ENCODE measurements at places on chromosomes 7 and 10.

DNA sequence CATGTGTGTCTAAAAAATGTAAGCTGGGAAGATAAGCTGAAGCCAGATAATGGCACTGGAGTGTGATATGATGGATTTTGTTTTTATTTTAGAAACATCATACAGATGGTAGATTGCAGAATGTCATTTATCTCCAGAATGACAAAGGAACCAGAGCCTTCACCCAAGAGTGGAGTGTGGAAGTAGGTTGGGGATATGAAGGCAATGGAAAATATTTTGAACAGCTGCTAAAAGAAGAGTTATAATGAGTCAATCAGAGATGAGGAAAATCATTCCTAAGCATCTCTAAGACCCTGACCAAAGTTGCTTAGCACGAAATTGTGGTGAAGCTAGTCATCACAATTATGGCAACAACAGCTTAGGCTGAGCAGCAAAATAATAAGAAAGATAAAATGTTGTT, 39.8 kb upstream of the POM121L12 start:
- DNase-seq = no peak

DNA sequence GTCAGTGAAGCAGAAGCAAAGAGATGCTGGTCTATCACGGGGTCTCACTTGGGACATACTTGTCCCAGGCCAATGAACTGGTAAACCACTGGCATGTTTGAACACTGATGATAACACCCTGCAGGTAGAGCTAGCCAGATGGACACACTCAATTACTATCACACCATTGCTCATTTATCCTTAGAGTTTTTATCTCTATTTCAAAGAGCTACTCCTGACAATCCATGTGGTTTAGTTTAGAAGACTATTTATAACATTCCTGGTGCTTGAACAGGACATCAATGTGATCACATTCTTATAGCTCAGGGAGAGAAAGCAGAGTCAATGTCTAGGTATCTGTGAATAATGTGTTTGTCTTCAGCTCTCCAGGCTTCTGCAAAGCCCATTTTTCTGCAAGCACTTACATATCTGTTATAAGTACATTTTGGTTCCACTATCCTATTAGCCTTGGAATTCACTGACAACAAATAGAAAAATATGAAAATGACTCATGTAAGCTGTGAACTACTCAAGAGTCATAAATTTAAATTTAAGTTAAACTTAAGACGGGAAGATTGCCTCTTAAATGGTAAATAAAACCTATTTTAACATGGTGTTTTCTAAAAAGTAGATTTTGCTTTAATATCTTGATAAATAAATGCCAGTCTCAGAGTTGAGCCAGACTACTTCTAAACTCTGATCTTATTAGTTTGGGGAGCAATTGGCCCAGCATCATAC, 106.7 kb upstream of the MBL2 start:
- DNase-seq = no peak

DNA sequence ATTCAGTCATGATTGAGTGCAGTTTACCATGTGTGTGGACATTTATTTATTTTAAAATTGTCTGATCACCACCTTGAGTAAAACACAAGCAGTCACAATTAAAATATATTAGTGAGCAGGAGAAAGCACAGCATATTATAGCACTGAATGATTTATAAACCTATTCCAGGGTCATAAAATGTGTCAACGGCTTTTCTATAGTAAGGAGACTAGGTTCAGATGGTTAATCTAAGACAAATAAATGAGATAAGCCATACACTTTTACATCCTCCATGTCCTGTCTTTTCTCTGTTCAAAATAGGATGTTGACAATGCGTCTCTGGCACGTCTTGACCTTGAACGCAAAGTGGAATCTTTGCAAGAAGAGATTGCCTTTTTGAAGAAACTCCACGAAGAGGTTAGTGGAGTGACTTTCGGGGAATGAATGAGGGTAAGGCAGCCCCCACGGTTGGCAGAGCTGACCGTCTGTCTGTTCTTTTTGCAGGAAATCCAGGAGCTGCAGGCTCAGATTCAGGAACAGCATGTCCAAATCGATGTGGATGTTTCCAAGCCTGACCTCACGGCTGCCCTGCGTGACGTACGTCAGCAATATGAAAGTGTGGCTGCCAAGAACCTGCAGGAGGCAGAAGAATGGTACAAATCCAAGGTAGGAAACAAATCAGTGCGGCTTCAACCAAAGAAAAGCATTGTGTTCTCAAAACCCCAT, 5.4 kb downstream of the VIM start:
- no peak for DNase-seq

DNA sequence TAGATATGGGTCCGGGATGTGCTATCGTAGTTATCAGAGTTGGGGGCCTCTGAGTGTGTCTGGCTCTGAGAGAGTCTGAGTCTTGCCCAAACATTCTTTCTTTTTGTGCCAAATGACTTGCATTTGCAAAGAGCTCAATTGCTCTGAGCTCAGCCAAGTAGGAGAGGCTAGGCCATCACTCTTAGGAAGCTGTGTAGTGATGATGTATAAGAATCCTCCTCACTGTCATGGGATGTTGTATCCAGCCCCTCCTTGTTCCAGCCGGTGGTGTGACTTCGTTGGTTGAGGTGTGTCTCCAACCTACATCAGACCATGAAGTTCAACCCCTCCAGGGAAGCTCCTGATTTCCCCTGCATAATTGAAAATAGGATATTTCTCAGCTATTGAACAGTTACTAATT, 97.5 kb upstream of the NPS start:
- no peak for DNase-seq

DNA sequence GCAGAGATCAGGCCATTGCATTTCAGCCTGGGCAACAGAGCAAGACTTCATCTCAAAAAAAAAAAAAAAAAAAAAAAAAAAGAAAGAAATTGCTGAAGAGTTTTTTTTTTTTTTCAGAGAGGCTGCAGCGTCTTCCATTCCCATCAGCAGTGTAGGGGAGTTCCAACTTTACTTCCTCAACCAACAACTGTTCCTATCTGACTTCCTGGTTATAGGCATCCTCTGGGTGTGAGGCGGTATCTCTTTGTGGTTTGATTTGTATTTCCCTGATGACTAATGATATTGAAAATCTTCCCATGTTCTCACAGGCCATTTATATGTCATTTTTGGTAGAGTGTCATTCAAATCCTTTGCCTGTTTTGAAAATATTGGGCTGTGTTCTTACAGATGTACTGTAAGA, 40.2 kb downstream of the PRTFDC1 start:
- DNase-seq = no peak

GRCh38 chr10:112778579-112778978, 171.5 kb upstream of the TCF7L2 start:
- no peak for DNase-seq

DNA sequence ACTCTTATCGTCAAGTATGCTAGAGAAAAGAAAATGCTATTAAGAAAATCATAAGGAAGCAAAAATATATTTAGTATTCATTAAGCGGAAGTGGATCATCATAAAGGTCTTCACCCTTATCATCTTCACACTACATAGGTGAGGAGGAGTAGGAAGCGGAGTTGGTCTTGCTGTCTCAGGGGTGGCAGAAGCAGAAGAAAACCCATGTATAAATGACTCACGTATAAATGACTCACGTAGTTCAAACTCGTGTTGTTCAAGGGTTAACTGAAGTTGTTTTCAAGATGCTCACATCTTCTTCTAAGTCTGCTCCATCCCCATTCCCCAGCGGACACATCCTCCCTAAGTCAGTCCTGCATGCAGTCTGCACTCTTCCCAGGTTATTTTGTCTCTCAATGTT, 72.4 kb downstream of the SFMBT2 start:
- no peak for DNase-seq

- DNase-seq = peak; percentile 42
These were observed 6.7 kb upstream of the GRIFIN start for GRCh38 chr7:2482725-2483451.

DNA sequence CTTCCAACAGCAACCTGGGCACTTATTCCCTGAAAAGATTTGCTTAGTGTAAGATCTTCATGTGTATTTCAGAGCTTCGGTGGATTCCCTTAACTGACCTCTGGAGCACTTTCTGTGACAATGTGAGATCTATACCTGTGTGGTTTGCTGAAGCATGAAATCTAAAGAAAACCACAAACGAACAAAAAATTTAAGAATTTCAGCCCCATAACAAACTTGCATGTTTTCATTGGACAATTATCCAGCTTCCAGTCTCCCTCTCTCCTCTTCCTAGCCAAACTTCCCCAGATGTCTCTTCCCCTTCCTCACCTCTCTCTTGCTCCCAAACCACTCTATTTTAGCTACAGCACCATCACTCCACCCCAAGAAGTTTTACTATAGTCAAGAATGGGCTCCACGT, 279.9 kb upstream of the SORCS1 start:
- no peak for DNase-seq

DNA sequence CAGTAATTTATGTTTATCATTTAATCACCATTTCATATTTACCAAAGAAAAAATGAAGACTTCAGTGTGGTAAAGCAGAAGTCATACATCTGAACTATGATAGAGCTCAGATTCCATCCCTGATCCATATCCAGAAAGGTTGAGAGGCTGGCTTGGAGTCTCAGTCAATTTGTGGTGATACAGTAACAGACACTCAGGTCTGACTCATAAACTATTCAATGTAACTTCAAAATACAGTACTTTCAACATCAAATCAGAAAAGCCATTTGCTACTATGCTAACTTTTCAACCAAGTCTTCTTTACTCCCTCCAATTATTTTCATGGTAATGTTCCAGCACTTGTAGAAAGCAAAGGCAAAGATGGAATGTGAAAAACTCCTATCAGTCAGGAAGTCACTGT, 190.4 kb downstream of the HDAC9 start:
- no peak for DNase-seq

GRCh38 chr10:108639010-108639409, 1284.3 kb downstream of the XPNPEP1 start:
- no peak for DNase-seq

GRCh38 chr10:78720091-78720490, 348.7 kb upstream of the ZMIZ1 start:
- no peak for DNase-seq

DNA sequence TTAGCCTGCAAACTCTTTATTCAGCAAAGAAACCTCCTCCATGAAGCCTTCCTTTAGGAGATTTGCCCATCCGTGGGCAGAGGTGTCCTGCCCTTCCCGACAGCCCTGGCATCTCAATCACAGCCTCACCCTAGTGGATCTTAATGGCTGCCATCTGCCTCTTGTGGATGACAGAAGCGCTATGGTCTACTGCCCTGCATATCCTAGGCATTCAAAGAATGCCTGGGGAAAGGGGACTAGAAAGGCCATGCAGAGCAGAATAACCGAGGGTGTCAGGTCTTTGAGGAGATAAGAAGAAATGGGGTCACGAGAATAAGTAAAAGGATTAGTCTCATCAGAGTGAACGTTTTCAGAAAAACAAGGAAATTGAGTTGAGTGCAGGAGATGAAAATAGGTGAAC, 57.7 kb upstream of the SPOCK2 start:
- no peak for DNase-seq

DNA sequence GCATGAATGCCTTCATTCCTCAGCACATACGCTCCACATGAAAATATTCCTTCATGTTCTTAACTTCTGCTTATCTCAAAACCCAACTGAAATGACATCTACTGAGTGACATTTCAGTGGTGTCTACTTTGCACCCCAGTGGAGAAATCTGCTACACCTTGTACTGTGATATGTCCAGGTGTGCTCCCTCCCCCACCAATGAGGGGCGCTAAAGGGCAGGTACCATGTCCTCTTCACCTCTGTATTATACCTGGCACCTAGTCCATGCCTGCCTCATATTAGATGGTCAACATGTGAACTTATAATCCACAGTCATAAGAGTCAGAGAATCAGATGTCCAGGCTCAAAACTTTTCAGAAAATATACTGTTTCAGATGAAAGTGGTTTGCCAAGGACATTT, 2.1 kb downstream of the PAXIP1 start:
- no peak for DNase-seq

DNA sequence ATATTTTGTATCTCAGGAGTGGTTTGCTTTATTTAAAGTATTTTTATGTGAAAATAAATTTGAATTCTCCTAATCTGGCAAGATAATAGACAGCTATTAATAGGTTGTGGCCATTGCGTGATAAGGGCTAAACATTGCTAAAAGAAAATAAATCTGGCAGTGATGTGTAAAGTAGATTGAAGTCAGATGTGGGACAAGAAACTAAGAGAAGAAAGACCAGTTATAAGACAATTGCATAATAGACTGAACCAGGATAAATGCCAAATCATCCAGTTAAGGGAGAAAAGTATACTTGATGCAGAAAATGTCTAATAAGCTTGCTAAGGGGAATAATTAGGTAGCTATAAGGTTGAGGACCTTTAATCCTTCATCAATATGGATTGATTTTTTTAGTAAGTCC, 197.5 kb upstream of the CSTF2T start:
- no peak for DNase-seq

- peak; percentile 82 for DNase-seq
These were observed 3.4 kb downstream of the MMRN2 start for GRCh38 chr10:86953747-86954680.

DNA sequence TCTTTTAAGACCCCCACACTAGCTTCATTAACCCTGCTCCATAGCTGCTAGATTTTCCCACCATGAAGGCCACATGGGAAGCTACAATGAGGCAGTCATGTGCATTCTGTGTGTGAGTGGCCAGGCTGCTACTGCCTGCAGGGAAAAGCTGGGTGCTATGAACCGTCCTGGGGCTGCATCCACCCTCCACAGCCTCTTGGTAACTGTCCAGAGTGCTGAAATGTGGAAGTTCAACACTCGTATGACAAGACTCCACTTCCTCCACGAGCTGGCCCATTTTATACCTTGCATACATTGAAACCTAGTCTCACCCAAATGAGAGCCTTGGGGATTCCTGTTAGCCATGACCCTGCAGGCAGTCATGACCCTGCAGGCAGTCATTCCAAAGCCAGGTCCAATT, 59.4 kb downstream of the CUZD1 start:
- DNase-seq = no peak

- DNase-seq = no peak
These were observed 114.3 kb downstream of the SLIT1 start for GRCh38 chr10:97071496-97071895.

DNA sequence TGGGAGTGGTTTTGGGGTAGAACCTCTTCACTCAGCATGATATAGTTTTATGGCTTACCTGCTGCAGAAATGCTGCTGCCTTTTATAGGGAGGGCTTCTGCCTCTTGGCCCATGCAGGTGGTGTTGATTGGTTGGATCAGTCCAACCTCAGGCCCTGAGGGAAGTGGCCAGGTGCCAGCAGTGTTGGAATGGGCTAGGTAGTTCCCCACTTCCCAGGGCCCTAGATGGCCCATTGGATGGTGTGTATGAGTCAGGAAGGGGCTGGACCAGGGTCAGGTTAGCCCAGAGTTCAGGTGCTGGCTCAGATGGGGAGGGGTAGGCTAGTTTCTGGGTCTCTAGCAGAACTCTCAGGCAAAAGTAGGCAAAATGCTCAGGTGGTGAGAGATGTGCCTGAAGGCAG, 455.5 kb downstream of the CCSER2 start:
- DNase-seq = no peak

DNA sequence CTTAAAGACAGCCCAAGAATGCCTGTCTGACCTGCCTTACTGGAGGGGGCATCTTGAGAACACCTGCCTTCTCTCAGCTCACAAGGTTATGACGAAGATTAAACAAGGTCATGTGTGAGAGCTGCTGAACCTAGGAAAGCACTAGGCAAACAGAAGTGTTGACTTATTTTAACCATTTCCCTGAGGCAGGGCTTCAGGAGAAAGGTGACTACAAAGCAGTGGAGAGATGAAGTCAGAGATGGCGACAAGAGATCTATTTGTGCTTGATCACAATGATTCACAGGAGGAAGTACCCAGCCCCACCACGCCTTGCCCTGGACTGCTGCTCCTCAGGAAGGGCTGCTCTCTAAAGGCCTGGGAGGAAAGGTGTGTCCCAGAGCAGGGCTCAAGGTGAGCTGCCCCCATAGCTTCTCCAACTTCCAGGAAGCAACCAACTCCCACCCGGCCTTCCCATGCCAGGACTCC, 27.8 kb downstream of the STN1 start:
- DNase-seq = no peak
